ENCODE measurements at places on chromosomes 7 and 10. TPM values are rescaled to one million over a fixed set of nuclear protein-coding genes. Genes with fewer than 3 reads are reported as not detected.

POMZP3 gene
- total RNA-seq, result 9.7 TPM

TRIP6 gene
- total RNA-seq, result 95.7 TPM

RTKN2 gene
- total RNA-seq, result 9.5 TPM

GNG11 gene
- 1.9 TPM for total RNA-seq

USP54 gene
- 25.0 TPM for total RNA-seq

FAM241B gene
- total RNA-seq, result 8.4 TPM

MUC3A gene
- 8.5 TPM for total RNA-seq

LEP gene
- not detected for total RNA-seq

PPP1R3C gene
- 0.31 TPM for total RNA-seq

LIPN gene
- not detected for total RNA-seq

LBX1 gene
- not detected for total RNA-seq

STAG3 gene
- total RNA-seq, result 10.3 TPM

LRMDA gene
- total RNA-seq, result not detected

RELN gene
- not detected for total RNA-seq

MRC1 gene
- 0.17 TPM for total RNA-seq

DRGX gene
- total RNA-seq, result not detected

CYP2W1 gene
- not detected for total RNA-seq

GPER1 gene
- 0.14 TPM for total RNA-seq

PRSS37 gene
- not detected for total RNA-seq

FKBP6 gene
- not detected for total RNA-seq

ARHGAP19 gene
- total RNA-seq, result 54.0 TPM

OPALIN gene
- not detected for total RNA-seq

INHBA gene
- 0.07 TPM for total RNA-seq

HOXA13 gene
- not detected for total RNA-seq

SLC18A2 gene
- total RNA-seq, result 0.52 TPM

CALML3 gene
- total RNA-seq, result not detected

KCND2 gene
- total RNA-seq, result 3.4 TPM

AQP1 gene
- total RNA-seq, result not detected

SCRN1 gene
- 123 TPM for total RNA-seq

ST8SIA6 gene
- total RNA-seq, result 1.8 TPM

INA gene
- 25.0 TPM for total RNA-seq

CCDC201 gene
- not detected for total RNA-seq

SLC26A3 gene
- total RNA-seq, result not detected

FUOM gene
- total RNA-seq, result 27.2 TPM

C7orf33 gene
- not detected for total RNA-seq

UBE3C gene
- total RNA-seq, result 94.0 TPM

HILPDA gene
- 26.0 TPM for total RNA-seq

All from H7 (cell line).